Renal cortex interstitium (tissue), 15 donors: ENCODE measurements at places on chromosomes 12 and 14.

GRCh38 chr14:69797573-69798338 is 715 bp upstream of the SLC10A1 start:
- DNase-seq: no peak

- DNase-seq: no peak
Measured at GRCh38 chr12:51049525-51049924, 1.4 kb downstream of the LETMD1 start.

GRCh38 chr12:126487431-126487980 is 1422.3 kb downstream of the AACS start:
- no peak for DNase-seq

DNA sequence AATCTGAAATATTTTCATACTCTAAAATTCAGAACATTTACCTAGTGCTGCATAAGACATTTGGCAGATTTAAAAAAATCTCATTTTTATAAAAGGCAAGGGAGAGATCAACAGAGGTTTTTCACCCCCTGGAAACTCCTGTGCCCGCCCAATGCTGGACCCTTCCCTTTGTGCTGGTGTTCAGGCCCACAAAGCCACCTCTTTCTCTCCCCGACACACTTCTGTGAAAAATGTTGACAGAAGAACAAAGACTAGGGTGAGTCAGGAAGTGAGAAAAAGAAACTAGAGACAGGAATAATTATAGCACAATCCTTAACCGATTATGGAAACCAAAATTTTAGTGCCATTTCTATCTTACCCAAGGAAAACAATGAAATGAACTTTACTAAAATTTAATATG is 197.7 kb upstream of the STXBP6 start:
- no peak for DNase-seq

DNA sequence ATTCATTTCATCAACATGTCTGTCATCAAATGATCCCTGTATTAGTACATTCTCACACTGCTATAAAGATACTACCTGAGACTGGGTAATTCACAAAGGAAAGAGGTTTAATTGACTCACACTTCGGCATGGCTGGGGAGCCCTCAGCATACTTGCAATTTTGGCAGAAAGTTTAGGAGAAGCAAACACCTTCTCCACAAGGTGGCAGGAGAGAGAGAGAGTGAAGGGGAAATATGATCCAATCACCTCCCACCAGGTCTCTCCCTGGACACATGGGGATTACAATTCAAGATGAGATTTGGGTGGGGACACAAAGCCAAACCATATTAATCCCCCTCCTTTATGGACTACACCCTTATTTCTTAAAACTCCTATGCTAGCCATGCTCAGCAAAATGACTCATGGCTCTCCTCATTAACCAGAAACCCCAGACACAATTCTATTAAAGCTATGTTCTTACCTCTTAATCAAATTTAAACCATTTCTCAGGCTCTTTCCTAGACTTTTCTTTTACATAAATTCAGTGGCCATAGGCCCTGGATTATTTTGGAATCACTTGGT is 932.3 kb downstream of the FLRT2 start:
- no peak for DNase-seq

DNA sequence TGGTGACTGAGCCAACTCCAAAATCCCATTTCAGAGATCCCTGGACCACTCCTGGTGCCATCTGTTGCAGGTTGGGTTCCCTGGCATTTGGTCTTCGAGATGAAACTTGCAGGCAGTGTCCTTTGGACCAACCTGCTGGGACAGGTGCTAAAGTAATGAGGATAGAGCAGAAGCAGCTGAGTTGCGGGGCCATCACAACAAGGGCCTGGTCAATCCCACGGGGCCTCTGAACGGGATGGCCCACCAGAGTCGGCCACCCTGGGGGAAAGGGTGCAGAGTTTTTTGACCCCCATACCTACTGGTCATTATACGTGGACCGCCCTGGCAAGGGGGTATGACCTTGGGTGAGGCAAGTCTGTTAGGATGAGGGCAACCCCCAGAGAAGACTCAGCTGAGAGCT is 39.3 kb downstream of the DLK1 start:
- DNase-seq: no peak

- DNase-seq: no peak
Measured at GRCh38 chr12:25207846-25208245, 12.8 kb downstream of the ETFRF1 start.

GRCh38 chr12:64404470-64405256 is 471 bp downstream of the XPOT start:
- DNase-seq: no peak
